ENCODE measurements at places on chromosomes 3 and 15.

DNA sequence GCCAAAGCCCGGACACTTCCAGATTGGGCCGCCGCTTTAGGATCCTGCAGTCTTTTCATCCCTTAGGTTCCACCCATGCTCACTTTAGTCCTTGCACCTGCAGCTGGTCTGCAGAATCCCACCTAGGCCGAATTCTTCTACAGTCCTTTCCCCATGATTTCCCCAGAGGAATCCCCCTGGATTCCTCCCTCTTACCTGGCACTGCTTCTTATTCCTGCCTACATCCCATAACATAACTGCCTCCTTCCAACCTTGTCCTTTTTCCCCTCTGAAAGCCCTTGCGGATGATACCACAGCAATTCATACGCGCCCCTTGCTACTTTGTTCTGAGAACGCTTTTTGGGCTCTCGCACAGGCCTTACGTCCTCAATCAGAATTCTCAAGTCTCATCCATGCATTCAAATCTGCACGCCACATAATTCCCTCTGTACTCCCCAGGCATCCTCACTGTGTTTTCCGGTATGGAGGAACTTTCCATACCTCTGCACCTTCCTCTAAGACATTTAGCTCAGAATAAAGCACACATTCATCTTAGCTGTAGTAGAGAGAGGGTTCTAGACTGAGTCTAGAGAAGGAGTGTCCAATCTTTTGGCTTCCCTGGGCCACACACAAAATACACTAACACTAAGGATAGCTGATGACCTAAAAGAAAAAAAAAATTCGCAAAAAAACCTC lies 619 bp downstream of the EIF2AK4 start:
- peak; percentile 2 for DNase-seq

DNA sequence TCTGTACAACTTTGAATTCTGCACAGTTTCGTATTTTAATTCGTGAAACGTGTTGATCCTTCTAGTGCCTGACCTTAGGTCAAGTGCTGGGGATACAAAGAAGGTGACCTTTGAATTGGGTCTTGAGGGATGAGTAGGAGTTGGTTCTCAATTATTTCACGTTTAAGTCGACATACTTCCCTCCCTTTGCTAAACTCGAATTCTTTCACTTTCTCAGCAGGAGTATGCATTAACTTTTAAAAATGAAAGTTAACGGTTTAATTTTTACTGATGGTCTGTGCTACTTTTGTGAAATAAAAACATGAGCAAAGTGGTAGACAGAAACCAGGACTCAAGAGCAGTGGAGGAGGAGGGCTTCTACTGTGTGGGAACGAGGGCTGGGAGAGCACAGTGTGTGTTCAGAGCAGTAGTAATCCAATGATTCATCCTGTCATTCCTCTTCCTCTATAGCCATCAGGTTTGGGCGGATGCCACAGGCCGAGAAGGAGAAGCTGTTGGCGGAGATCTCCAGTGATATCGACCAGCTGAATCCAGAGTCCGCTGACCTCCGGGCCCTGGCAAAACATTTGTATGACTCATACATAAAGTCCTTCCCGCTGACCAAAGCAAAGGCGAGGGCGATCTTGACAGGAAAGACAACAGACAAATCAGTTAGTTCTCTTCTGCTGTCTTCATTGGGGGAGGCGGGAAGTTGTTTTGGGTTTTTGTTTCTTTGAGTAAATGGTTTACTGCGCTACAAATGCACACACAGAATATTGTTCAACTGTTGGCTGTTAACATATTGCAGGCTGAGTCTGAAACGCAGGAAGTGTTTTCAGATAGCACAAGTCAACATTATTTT lies 78.6 kb upstream of the TSEN2 start:
- no peak for DNase-seq

GRCh38 chr15:96972201-96972600 lies 641.7 kb downstream of the NR2F2 start:
- DNase-seq, result no peak

- no peak for DNase-seq
These were observed 30.0 kb downstream of the CCNL1 start for GRCh38 chr3:157129803-157130466.

DNA sequence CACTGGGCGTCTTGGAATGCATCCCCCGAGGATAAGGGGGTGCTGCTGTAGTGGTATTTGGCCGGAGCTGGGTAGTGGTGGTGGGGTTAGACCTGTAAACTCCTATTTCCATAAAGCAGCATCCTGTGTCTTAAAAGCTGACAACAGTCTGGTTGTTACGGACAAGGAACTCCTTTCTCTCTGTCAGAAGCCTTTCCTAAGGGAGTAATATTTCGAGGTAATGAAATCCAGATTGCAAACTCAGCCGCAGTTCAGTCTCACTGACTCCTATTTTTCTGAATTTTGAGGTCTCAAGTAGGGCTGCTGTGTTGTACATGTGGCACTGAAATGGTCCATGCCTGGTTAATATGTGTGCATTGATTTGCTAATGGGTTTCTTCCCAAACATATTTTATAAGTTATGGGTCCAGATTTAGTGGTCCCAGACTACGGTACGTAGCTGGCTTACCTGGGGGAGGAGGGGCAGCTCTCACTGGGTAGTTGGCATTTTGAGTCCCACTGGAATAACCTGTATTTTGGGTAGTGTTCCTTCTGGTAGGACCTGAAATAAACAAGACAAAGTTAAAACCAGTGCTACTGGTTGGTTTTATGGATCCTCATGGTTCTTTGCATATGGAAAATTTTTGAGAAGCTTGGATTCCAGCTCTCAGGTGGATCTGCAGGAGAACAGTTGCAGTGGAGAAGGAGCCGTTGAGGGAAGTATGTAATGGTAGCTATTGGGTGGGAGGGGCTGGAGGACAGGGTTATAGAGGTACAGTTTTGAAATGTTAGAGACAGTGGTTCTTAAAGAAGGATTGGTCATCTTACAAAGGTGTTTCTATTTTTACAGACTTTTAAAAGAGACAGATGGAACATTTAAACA lies 48.6 kb upstream of the LDHAL6B start:
- no peak for DNase-seq

DNA sequence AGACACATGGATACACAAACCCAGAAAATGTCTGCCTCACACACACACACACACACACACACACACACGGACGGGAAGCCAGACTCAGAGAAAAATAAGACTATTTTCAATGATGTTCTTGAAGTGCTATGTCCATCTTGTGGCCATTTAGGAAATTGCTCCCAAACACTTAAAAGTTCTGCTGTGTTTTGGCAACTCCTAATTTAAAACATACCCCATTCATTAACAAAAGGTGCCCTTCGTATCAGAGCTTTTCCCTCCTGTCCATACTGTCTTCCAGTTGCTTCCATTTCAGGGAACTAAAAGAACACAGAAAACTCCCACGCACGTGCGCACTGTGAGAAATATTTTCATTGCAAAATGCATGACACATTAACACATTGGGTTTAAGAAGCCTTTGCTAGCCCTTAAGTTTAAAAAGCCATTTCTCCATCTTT lies 44.6 kb downstream of the SLC12A1 start:
- DNase-seq, result no peak

- DNase-seq, result no peak
These were observed 1.3 kb upstream of the PPP4R2 start for GRCh38 chr3:72995337-72995736.

DNA sequence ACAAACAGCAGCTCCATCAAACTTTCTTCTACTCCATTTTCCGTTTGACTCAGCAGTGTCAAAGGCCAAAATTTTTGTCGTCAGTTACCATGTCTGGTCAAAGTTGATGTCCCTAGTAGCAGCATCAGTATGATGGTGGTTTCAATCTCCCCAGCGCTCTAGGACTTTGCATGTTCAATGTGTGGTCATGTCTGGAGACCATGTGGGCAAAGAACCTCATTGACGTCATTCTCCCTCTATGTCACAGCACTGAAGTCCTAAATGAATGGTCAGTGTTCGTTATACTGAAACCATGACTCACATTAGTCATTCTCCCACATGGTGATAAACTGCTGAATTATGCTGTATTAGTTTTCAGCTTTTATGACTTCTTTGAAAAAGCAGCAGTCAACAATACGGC lies 23.2 kb downstream of the SHC4 start:
- no peak for DNase-seq

DNA sequence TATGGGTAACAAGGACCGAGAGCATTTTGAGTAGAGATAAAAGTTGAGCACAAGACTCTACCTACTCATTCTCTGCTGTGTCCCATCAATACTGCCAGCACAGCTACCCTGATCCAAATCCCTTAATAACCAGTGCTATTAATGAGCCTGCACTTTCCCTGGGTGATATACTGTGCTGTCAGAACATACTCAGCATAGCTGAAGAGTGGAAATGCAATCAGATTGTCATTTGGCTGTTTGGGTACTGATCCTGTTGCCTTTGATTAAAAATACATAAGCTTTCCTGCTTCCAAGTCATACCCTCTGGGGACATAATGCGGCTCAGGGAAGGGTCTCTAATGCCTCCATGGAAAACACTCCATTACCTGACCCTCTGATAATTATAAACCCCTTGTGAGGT lies 917.5 kb downstream of the SQOR start:
- DNase-seq, result no peak

DNA sequence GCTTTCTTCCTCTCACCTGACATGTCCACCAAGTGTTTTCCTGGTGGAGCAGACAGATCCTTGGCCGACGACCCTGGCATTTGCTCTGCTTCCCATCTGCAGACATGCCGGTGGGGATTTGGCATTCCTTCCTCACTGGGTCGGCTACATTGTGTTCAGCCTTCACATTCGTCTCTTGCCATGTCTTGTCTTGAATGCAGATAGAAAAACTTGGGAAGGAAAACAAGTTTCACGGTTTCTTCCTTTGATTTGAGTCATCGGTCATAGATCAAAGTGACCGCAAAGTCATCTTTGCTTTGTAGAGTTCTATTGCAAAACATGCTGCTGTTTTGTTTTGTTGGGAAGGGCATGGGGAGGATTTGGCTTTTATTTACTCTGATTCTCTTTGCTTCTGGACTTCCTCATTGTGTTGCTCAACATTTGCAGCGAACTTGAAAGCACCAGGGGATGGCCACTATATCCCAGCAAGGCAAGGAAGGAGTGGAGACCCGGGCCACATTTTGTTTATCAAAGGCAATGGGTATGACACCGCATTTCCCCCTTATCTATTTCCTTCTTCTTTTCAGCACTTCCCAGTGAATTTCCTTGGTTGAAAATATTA lies 321.3 kb downstream of the CACNA2D3 start:
- no peak for DNase-seq

DNA sequence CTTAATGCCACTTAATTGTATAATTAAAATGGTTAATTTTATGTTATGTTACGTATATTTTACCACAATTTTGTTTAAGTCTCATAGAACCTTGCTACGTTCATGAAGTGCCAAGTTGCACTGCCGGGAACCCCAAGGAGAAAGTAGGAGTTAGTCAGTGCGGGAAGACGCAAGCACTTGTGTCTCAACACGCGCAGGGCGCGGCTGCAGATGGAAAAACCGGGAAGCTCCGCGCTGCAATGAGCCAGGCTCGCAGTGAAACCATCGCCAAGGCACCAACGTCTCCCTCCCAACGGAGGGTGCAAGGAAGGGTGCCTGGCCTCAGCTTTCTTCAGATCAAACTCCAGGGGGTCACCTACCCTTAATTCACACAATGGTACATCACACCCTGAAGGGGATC lies 21.6 kb downstream of the MAGI1 start:
- no peak for DNase-seq
